Caco-2 (cell line): ENCODE measurements at places on chromosomes 16 and 17.

- DNase-seq: no peak
Observed at GRCh38 chr17:44438636-44439035, 49.2 kb upstream of the ITGA2B start.

DNA sequence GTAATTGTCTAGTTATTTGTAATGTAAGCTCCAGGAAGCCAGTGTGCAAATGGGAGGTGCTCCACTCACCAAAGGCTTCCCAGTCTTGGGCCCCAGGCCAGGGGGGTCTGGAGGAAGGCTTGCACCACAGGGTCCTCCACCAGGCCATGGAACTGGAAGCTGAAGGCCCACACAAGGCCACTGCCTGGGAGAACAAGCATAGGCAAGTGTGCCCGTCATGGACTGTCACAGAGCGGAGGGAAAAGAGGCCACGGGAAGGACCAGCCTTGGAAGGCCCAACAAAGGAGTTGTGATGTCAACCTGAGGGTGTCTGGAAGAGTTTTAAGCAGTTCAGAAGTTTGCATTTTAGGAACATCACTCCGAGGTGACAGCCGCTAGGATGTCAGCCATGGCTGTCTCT, 3.0 kb upstream of the SRRM2 start:
- DNase-seq: no peak

DNA sequence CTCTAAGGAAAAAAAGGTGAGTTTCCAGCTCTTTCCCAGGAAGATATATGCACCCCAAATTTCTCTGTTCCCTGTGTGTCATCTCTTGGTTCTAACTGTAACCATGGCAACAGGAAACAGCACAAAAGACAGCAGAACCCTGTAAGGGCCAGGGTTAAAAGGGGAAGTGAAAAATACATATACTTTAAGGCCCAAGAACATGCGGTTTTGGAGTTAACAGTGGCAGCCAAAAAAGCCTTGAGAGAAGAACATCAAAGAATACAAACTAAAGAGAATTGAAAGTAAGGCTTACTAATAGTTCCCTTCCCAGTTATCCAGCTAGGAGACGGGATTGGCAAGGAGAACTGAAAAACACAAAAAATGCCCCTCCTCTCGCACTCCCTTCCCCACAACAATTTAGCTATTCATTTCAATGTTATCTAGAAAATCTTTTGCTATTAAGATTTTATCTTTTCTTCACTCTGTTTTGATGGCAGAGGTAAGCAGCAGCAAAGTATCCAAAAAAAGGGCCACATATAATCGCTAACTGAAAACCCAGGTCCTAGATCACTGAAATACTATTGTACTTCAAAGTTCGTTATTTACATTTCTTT, 1.5 kb downstream of the SPOP start:
- DNase-seq: no peak

GRCh38 chr17:14940938-14941265, 324.2 kb downstream of the PMP22 start:
- DNase-seq: no peak

DNA sequence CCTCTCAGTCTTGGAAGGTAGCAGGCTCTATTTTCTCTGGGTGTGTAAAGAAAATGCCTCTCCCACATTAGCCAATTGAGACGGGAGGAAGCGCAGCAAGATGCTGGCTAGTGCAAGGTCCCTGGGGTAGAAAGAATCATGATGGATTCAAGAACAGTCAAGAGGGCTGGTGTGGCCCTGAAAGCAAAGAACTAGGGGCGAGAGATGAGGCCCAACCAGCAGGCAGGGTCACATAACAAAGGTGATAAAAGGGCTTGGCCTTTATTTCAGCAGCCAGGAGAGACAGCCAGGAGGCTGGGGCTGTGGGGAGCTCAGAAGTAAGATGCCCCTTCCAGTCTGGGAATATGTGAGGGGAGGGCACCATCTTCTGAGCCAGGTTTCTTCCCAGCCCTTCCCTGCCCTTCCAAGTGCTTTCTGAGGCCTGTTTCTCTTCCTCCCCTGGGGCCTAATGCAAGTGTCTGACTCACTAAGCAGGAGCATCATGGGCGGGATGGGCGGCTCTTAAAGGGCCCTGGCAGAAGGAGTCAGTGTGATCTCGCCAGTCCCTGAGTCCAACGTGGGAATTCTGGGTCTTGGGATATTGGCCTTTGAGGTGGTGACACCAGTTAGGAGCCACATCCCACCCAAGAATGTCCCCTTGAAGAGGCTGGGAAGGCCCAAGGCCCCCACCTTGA, 3.9 kb upstream of the NLRC5 start:
- DNase-seq: no peak
